Esophagus squamous epithelium (tissue), 5 donors: ENCODE measurements at places on chromosomes 7 and 10. TPM values are rescaled to one million over a fixed set of nuclear protein-coding genes. Genes with fewer than 3 reads are reported as not detected.

NXPH1 gene
- total RNA-seq = not detected

GIMAP5 gene
- total RNA-seq = 0.15 TPM

EBLN1 gene
- total RNA-seq = not detected

DNA sequence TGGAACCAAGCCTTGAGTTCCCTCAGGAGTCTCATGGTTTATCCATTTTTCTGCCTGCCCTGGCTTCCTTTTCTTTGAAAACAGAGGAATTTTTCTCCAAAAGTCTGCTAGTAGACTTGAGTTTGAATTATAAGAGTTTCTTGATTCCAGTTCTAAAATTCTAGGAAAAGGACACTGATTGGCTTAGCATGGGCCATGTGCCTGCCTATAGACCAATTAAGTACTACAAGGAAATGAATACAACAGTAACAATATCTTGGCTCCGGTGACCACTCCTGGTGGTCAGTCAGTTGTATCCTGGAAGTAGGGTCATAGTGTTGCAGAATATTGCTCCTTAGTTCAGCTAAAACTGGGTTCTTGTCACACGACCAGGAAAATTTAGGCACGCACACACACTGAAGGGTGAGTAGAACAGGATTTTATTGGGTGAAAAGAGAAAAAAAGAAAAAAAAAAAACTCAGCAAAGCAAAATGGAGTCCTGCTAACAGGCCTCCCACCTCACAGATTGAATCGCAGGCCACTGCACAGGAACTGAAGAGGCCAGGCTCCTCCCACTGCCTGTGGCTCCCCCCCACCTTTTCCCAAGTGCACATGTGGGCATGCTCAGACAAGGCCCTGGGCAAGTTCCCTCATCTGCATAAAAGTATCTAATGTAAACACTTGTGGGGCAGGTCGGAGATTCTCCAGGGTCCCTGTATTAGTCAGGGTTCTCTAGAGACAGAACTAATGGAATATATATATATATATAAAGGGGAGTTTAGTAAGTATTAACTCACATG, 155.1 kb downstream of the LYZL1 start:
- H3K4me3 ChIP-seq = no peak overlapping the region
- no peaks in the 10 kb centered on the region for H3K27me3 ChIP-seq
- no peaks in the 10 kb centered on the region for H3K4me1 ChIP-seq
- no peak for DNase-seq

JCAD gene
- total RNA-seq = 2.9 TPM

- no peak for DNase-seq
- peak overlapping the region; percentile 11 for H3K27ac ChIP-seq
- H3K27me3 ChIP-seq = no peaks in the 10 kb centered on the region
- H3K4me1 ChIP-seq = peaks cover 5% of the 10 kb centered on the region
Observed at GRCh38 chr10:46052057-46052790, 6.2 kb upstream of the MSMB start.

NCAPG2 gene
- total RNA-seq = 23.1 TPM

- no peak for DNase-seq
- no peaks in the 10 kb centered on the region for H3K36me3 ChIP-seq
- no peak overlapping the region for H3K4me3 ChIP-seq
- H3K27me3 ChIP-seq = no peaks in the 10 kb centered on the region
- H3K4me1 ChIP-seq = no peaks in the 10 kb centered on the region
- H3K27ac ChIP-seq = no peak overlapping the region
Observed at GRCh38 chr10:126646110-126646509, 24.4 kb downstream of the C10orf90 start.

- H3K36me3 ChIP-seq = no peaks in the 10 kb centered on the region
- no peak overlapping the region for H3K27ac ChIP-seq
- no peaks in the 10 kb centered on the region for H3K4me1 ChIP-seq
- H3K27me3 ChIP-seq = peaks cover 10% of the 10 kb centered on the region
Observed at GRCh38 chr7:31741852-31742251, 54.8 kb downstream of the PPP1R17 start.

SMKR1 gene
- not detected for total RNA-seq
